ENCODE measurements at places on chromosomes 11 and 22.

- DNase-seq, result no peak
Measured at GRCh38 chr22:43152357-43153071, 1.2 kb downstream of the TSPO start.

GRCh38 chr22:40263191-40263590, 83.1 kb upstream of the ADSL start:
- DNase-seq, result no peak

DNA sequence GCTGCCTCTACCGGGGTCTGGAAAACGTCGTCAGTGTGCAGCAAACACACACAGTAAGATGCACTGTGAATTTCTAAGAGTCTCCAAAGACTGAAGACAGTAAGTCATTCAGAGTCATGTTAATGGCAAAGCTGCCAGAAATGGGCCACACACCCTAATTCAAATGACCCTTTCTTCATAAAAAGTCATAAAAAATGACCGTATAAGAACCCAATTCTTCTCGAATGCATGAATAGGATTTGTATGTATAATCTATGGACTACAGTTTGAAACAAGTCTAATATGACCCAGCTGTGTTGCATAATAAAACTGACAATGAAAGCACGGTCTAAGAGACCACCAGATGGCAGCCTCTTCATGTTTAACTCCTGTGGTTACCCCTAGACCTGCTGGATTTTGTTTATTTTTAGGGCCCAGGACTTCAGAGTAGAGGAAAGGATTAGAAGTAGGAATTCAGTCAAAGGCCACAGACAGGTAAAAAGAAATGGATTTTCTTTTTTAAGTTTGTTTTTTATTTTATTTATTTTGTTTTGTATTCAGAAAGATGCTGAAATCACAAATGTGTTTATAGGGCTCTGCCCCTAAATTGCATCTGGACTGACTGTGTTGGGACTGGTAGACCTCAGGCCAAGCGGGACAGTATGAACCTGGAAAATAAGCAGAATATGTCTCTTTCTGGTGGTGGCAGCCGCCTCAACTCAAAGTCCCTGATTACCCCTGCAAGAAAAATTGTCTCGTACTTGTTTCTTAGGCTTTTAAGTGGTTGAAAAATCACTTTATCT, 32.1 kb upstream of the SLC5A12 start:
- no peak for DNase-seq

DNA sequence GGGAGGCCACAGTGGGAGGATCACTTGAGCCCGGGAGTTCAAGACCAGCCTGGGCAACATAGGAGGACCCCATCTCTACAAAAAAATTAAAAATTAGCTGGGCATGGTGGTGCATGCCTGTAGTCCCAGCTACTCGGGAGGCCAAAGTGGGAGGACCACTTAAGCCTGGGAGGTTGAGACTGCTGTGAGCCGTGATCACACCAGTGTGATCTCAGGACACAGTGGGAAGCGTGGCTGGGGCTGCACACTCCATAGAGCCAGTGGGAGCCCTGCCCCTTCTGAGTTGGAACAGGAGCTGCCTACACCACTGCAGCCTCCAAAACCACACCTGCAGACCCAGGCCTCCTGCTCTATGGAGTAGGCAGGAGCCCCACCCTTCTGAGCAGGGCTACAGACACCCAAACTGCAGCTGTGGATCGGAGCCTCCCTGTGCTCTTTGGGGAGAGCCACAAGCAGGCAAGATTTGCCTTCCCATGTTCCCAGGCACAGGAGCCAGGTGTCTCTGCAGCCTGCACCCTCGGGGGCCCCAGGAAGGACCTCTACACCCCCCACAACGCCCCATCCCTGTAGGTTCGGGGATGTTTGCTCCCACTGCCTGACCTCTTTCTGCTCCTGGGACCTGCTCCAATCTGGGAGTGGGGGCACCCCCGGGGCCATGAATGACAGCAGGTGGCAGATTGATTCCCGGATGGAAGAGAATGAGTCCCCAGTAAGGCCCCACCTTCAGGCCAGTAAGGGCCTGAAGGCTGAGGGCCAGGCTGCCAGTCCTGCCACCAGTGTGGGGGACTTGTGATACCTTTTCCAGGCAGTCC, 245.4 kb downstream of the BUD13 start:
- no peak for DNase-seq

DNA sequence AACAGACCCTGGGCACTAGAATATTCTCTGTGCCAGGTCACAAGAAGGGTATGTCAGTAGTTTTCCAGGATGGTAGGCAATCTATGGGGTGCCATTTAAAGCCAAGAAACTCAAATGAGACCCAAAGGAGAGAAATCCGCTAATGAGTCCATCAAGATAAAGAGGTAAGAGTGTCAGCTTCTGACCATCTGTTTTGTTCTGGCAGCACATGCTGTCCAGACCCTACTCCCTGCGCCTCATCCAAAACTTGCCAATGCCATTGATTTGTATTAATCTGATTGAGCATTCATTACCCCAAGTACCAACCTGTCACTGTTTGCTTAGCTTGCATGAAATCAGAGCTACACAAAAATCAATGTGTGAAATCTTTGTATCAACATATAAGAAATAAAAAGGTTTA, 229.0 kb downstream of the BLID start:
- DNase-seq, result no peak

DNA sequence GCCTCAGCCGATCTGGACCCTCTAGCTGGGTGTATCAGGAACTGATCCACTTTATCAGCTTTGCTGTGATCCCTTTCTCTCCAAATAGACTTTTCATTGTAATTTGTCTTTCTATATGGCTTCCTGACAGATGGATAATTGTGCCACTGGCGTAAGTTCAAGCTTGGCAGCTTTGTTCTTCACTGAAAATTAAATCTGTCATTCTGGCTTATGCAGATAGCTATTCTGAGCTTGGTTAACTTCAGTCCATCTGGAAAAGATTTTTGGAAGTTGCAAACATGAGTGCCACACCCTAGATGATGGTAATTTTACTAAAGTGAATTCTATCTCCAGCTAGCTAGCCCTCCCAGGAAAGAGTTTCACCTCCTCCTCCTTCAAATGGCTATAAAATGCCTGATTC, 8.1 kb downstream of the OR5A2 start:
- DNase-seq, result no peak

GRCh38 chr11:43920598-43921419, 21.6 kb upstream of the C11orf96 start:
- DNase-seq, result no peak

GRCh38 chr11:16261836-16262644, 94.3 kb downstream of the SOX6 start:
- no peak for DNase-seq

DNA sequence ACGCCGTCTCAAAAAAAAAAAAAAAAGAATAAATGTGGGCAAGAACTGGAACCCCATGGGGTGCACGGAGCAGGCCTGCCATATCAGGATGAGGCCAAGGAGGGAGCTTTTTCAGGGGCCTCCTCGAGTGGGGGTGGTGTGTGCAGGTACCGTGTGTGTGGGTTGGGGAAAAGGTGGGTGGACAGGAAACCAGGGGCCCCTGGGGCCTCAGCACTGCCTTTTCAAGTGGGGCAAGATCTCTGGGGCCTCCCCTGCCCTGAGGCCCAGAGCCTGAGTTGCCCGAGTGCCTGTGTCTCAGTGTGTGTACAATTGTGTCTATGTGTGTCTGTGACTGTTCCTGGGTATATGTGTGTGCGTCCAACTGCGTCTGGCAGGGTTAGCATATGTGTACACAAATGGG, 23.8 kb downstream of the TEF start:
- DNase-seq, result peak; percentile 3

DNA sequence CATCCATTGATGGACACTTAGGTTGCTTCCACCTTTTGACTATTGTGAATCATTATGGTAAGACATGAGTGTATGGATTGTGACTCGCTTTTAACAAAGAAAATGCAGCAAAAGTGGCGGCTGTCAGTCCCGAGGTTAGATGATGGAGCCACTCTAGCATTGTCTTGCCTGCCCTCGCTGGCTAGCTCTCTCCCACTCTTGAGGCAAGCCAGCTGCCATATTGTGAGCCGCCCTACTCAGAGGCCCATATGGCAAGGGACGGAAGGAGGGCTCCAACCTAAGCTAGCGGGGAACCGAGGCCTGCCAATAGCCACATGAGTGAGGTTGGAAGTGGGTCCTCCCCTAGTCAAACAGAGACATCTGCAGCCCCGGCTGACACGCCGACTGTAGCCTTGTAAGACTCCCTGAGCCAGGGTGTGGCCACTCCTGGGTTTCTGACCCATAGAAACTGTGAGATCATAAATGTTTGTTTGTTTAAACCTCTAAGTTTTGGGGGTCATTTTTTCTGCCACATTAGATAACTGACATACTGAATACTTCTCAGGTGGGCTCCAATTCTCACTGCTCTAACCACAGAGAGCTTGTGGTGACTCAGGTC, 160.2 kb downstream of the LDLRAD3 start:
- DNase-seq, result no peak

GRCh38 chr11:44708009-44708408, 18.8 kb upstream of the TSPAN18 start:
- no peak for DNase-seq

DNA sequence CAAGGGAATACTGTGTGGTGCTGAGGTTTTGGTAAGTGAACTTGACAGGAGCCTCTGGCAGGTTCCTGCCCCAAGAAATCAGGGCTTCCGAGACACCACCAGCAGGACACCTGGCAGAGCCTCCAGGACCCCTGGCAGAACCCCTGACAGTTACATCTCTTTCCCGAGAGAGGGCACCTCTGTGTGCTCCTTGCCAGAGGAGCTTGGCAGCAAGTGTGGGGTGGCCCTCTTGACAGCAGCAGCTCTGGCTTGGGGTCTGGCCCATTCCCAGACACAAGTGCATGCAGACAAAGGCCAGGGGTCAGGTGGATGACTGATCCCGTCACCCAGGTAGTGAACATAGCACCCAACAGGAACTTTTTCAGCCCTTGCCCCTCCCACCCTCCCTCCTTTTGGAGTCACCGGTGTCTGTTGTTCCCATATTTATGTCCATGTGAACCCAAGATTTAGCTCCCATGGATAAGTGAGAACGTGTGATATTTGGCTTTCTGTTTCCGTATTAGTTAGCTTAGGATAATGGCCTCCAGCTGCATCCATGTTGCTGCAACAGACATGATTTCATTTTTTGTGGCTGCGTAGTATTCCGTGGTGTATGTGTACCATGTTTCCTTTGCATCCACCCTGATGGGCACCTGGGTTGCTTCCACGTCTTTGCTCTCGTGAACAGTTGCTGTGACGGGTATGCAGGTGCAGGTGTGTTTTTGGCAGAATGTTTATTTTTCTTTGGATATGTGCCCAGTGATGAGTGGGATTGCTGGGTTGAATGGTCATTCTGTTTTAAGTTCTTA, 21.2 kb upstream of the OSBPL5 start:
- no peak for DNase-seq

DNA sequence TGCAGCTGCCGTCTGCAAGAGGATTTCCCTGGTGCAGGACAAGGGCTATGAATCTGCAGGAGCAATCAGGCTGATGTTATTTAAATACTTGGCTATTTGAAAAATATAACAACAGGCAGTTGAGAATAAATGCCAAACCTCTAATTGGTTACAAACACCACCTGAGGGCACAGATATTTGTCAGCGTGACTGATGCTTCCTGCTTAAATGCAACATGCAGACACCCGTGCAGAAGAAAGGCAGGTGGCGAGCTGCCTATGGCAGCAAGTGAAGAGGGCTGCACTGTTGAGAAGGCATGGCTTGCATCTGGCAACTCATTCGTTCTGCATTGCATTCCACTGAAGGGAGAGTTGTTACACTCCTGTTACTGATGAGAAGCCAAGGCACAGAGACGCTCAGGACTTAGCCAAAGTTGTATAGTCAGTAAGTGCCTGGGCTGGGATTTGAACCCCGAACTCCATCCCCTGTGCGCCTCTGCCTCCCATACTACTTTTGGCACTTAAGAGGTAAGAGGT, 350.6 kb downstream of the TENM4 start:
- DNase-seq, result no peak

- DNase-seq, result no peak
Measured at GRCh38 chr11:8692417-8692816, 9.8 kb downstream of the RPL27A start.

- no peak for DNase-seq
Measured at GRCh38 chr22:40651057-40651456, 14.5 kb upstream of the MRTFA start.

DNA sequence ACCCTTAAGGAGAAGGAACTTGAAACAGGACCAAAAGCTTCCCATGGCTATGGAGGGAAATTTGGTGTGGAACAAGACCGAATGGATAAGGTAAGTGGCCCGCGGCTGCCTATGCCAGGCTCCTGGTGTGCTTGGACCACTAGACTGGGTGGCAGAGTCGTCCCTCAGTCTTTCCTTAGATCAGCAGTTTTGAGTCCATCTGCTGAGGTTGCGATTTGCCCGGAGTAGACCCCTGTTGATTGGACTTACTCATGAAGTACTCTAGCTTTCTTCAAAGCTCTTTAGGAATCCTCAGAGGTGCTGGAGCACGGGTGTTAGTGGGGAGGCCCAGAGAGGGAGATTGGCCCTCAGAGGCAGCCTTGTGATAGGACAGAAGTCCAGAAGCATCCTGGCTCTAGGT, 11.5 kb downstream of the CTTN start:
- no peak for DNase-seq

- no peak for DNase-seq
Measured at GRCh38 chr11:76455331-76455730, 10.5 kb downstream of the EMSY start.

- no peak for DNase-seq
Measured at GRCh38 chr11:121892863-121893262, 223.2 kb downstream of the BLID start.

DNA sequence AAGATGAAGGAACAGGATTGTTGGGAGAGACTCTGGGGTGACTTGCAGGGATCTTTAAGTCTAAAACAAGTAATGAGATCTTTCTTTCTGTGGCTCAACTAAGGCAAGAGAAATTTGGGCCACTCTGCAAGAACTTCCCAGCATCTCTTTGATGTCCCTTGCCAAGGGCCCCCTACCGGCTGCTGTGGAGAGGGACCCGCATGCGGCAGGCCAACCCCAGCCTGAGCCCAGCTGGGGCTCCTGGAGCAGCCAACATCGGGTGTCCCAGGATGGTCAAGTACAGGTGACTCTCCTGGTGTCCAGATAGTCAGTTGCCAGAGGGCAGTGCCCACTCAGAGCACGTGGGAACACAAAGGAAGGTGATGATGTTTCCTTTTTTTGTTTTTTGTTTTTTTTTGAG, 363.2 kb downstream of the TBC1D22A start:
- DNase-seq, result no peak

DNA sequence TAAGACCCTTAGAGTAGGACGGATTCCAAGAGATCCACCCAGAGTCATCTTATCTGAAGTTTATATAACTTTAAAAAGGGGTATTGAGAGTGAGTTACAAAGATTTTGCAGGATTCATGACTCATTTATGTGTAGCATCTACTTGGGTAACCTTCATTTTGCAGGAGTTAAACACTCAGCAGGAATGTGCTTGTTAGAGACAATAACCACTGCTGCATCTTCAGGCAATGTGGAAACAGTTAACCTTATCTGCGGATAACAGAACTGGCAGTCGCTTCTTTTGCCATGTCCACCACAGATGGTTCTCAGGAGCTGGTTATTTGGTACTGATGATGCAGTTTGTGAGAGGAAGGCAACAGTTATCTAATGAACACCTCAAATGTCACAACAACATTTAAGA, 417.9 kb upstream of the DDI1 start:
- no peak for DNase-seq
